ENCODE measurements at places on chromosomes 6 and 20.

- no peak for DNase-seq
Measured at GRCh38 chr20:16007164-16007563, 566.1 kb downstream of the KIF16B start.

DNA sequence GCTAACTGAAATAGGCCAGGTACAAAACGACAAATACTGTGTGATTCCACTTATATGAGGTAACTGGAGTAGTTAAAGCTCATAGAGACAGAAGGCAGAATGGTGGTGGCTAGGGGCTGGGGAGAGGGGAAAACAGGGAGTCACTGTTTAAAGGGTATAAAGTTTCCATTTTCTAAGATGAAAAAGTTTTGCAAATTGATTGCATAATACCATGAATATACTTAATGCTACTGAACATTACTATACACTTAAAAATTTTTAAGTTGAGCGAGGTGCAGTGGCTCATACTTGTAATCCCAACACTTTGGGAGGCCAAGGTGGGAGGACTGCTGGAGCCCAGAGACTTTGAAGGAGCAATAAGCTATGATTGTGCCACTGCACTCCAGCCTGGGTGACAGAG is 138.6 kb upstream of the ARID1B start:
- DNase-seq, result no peak

- DNase-seq, result no peak
Measured at GRCh38 chr20:45467861-45468260, 1.7 kb upstream of the WFDC2 start.

DNA sequence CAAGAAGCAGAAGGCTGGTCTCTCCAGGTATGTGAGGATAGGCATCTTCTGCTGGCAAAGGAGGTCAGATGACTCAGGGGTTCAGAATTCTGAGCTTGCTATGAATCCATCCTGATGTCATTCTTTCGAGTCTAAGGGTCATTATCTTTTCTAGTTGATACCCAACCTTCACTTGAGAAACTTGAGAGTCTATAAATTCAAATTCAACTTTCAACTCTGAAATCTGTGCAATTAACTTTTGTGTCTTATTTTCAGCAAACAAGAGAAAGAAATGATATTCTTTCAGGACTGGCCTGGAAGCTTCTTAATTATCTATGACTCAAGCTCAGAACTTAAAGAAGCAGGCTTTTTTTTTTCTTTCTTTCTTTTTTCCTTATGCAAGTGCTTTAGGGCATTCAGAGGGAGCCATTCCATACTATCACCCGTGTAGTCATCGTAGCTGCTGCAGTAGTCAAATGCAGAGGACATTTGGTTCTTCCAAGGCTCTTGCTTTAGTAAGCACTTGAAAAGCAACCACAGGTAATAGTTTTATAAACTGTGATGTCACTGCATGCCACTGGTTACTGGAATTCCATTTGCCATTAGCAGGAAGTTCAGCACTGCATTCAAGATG is 93.0 kb downstream of the ADTRP start:
- no peak for DNase-seq

GRCh38 chr20:4811661-4812181 is 90.0 kb downstream of the PRND start:
- DNase-seq, result no peak

- no peak for DNase-seq
Measured at GRCh38 chr6:36414481-36414880, 27.0 kb upstream of the ETV7 start.

GRCh38 chr20:21389368-21389767 is 8.0 kb downstream of the NKX2-4 start:
- DNase-seq, result no peak
